ENCODE measurements at places on chromosomes 5 and 9.

- DNase-seq: peak; percentile 22
These were observed 10.9 kb upstream of the PCDHB1 start for GRCh38 chr5:141040093-141040770.

DNA sequence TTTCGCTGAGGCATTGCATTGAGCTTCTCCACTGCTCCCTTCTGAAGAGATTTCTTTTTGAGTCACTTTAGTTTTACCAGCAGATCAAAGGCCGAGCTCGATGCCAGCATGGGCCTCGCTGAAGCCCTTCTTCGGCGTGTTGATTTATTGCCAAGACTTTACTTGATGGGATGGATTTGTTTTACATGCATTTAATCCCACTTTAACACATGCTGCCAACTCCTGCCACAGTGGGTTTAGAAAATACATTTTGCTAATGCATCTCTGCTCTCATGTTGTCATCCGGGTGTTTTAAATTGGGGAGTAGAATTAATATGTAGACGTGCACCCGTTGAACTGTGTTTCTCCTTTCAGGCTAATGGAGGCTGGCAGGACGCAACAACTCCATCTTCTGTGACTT, 218.3 kb downstream of the PBX3 start:
- DNase-seq: no peak

DNA sequence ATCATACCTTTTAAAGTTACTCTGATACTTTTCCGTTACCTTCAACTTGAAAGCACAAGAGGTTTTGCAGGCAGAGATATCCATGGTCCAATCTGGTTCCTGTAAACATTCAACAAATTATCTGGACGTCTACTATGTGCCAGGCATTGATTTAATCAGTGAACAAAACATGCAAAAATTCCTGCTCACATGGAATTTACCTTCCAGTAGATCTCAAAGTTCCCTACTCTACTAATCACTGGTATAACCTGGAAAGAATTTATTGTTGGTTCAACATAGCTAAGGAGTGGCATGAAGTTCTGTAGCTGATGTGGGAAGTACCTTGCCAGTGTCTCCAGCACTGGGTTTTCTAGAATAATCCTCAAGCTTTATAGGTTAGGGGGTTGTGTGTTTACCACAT, 9.8 kb downstream of the OCLN start:
- DNase-seq: no peak

DNA sequence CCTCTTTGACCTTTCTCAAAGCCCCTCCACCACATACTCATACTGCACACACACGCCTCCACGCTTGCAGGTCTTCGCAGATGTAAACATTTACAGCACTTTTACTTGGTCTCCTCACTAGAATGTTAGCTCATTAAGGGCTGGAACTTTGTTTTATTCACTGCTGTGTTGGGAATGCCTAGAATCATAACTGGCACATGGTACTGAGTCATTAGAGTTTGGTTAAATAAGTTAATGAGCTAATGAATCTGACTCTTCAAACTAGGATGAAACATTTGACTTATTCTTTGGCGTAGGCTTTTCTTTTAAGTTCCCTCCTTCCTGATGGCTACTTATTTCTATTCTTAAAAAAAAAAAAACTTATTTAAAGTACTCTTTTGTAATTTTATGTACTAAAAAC, 28.9 kb downstream of the MAN2A1 start:
- DNase-seq: no peak

DNA sequence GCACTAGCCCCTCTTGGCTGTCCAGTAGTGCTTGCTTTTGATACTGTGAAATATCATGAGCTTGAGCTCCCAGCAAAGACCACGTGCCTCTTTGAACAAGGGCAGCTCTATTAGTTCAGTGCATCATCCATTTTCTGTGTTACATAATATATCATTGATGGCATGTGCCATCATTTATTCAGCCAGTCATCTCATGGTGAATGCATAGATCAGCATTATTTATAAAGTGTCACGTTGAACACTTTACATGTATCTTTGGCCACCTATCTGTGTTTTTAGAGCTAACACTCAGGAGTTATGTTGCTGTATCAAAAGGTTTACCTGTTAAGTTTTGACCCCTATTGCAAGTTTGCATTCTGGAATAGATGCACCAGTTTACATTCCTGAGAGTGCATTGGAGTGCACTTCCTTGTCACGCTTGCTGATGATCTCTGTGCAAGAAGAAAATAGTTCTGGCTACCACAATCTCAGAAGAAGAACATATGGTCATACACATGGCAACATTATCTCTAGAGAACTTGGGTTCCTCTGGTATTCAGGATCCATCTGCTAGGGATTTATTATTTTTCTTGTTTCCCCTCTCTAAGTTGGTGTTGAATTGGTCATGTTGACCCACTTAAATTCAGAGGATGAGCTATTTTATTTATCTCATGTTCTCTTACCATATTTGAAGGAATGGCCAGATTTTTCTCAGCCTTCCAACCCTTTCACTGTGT, 120.9 kb downstream of the SH3GL2 start:
- no peak for DNase-seq

GRCh38 chr5:44242791-44243190, 146.4 kb downstream of the FGF10 start:
- DNase-seq: no peak

DNA sequence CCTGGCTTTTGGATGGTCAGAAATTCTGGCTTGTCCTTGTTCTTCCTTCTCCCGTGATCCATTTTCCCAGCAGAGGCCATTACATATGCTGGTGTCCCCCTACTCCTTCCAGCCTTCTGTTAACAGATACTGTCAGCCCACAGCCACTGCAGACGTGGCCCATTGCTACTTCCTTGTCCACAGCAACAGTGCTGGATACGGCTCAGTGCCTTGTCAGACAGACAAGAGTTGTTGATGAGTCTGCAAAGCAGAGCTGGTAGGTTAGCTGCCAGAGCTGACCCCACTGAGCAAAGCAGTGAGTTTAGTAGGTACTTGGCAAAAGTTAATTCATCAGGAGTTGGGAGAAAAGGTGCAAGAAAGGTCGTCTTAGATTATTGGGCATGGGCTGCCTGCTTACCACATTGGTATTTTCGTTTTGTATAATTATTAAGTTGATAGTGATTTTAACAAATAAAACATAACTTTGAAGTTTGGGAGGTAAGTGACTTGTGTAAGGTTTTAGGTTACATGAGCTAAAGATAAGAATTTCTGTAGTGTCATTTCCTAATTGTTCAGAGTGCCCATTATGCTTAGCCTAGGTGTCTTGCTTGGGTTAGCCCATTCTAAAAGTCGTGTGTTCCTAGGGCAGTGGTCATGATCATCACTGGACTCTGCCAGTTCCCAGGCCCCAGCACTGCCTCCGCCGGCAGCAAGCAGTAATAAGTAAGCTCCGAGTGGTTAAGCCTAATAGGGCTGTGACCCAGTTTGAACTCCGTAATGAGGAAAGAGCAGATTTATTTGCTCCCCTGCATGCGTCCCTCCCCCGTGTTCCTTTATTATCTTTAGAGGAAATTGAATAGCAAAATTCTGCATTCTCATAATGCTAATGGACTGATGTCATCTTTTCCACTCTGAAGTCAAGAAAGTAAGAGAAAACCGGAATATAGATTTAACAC, 292.0 kb downstream of the FANCC start:
- DNase-seq: peak; percentile 88

- no peak for DNase-seq
These were observed 168.1 kb upstream of the RASEF start for GRCh38 chr9:83231039-83231438.

DNA sequence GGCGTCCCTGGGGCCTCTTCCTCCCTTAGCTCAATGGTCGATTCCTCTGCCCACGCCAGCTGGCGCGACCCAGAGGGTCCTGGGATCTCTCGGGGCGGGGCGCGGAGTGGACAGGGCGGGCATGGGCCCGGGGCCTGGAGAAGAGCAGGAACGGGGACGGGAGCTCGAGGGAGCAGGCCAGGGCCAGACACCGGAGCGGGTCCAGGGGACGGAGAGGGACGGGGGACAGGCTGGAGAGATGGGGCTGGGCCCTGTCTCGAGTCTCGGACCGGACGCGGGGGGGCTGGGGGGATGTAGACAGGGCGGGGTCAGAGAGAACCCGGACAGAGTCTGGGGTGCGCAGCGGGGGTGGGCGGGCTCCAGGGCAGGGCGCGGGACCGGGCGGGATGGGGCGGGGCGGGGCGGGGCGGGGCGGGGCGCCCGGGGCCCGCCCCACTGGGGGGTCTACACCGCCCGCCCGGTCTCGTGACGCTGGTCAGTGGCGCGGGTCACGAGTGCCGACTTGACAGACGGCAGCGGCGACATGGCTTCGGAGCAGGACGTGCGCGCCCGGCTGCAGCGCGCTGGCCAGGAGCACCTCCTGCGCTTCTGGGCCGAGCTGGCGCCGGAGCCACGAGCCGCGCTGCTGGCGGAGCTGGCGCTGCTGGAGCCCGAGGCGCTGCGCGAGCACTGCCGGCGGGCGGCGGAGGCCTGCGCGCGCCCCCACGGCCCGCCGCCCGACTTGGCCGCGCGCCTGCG, at the start of gene UAP1L1:
UAP1L1 (plus strand) TSS at position 508 of the 738 bp plus-strand sequence; CDS start at position 524, 16 bp downstream.
- peak; percentile 73 for DNase-seq

DNA sequence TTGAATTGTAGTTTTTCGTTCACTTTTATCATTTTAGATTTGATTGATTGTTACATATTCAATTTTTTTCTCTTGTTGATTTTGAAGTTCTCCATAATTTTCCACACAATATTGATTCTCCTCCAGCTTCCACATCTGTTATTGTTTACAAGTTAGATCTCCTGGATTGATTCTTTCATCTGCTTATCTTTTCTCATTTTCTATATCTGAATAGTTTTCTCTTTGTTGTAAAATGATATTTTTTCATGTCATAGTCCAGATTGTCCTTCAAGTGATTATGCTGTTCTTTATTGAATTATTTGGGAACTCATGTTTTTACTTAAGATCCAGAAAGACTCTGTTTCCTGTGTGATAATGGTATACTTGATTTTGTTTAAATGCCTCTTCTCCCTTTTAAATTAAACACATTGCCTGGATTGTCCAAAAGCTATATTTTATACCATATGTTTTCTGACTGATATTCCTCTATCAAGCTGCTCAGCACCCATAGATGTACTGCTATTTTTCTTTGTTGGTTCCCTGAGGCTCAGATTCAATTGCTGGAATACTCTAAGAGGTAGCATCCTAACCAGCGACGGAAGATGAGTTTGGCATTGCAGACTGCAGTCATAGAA, 206.6 kb upstream of the PRR16 start:
- DNase-seq: no peak

GRCh38 chr9:29753638-29754037, 2180.4 kb upstream of the C9orf72 start:
- no peak for DNase-seq

GRCh38 chr5:108788142-108788541, 40.4 kb downstream of the FER start:
- no peak for DNase-seq

GRCh38 chr9:134434894-134435506, 108.7 kb downstream of the RXRA start:
- peak; percentile 98 for DNase-seq

DNA sequence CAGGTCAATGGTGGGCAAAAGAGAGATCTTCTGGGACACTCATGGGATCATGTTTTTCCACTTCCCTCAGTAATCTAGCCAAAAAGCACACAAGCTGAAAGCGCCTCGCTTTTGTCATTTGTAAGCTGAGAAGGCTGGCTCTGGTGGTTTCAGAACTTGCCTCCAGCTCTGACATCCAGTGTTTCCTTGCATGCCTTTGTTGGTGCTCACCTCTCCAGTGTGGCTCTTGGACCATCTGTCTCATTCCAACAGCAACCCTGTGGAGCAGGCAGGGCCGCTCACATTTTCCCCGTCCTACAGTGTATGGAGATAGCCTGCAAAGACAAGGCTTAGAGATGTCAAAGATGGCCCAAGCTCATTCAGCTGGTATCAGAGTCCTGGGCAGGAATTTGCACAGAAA, 160.8 kb upstream of the KLF4 start:
- DNase-seq: peak; percentile 90

- no peak for DNase-seq
These were observed 321.9 kb downstream of the EBF1 start for GRCh38 chr5:158777647-158778350.

Data from adipocyte (in vitro differentiated cells).